Stimulated activated CD4-positive, alpha-beta T cell treated with anti-CD3 and anti-CD28 coated beads, Interleukin-1b, Interleukin-23, amount 100 ng/mL, for 1 hour (primary cell): ENCODE measurements at places on chromosomes 3 and 15.

GRCh38 chr3:95971573-95971972 lies 842.8 kb upstream of the EPHA6 start:
- DNase-seq: no peak

GRCh38 chr15:49060710-49061495 lies 14.7 kb upstream of the SECISBP2L start:
- DNase-seq: no peak

DNA sequence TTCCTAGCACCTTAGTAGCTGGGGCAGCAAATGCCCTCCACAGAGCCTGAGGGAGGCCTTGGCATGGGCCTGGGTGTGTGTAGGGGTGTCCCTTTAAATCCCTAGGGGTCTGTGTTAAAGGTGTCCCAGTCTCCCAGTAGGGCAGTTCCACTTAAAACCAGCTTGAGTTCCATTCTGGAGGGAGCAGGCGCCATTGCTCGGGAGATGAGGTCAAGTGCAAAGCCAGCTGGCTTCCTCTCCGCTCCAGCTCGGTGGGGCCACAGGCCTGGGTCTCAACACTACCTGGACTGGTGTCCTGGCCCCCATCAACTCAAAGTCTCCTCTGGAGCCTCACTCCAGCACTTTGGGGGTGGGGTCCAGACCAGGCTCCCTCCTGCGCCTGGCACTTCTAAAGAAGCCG lies 25.2 kb downstream of the FEM1B start:
- no peak for DNase-seq

- no peak for DNase-seq
These were observed 60.0 kb downstream of the DNASE1L3 start for GRCh38 chr3:58150810-58151199.

DNA sequence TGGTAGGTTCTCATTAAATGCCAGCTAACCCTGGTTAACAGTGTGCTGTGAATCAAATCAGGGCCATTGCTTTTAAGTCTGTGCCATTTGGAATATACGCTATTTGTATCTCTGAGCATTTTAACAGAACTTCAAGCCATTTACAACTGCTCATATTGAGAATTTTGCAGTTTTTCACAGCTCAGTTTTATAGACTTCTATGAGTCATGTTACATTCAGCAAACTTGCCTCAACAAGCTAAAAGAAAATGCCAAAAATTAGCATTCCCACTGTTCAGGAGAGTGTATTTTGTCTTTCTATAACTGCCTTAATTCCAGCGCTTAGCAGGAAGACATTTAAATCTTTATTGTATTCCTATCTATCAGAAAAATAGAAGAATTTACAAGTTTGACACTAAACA lies 196.4 kb downstream of the GBE1 start:
- DNase-seq: no peak

- DNase-seq: no peak
These were observed 535.1 kb upstream of the CCDC54 start for GRCh38 chr3:106842151-106842550.
